Fibroblast of skin of left quadriceps (primary cell): ENCODE measurements at places on chromosomes 13 and 19.

- no peak for DNase-seq
Observed at GRCh38 chr19:1170938-1171754, 2.9 kb downstream of the SBNO2 start.

DNA sequence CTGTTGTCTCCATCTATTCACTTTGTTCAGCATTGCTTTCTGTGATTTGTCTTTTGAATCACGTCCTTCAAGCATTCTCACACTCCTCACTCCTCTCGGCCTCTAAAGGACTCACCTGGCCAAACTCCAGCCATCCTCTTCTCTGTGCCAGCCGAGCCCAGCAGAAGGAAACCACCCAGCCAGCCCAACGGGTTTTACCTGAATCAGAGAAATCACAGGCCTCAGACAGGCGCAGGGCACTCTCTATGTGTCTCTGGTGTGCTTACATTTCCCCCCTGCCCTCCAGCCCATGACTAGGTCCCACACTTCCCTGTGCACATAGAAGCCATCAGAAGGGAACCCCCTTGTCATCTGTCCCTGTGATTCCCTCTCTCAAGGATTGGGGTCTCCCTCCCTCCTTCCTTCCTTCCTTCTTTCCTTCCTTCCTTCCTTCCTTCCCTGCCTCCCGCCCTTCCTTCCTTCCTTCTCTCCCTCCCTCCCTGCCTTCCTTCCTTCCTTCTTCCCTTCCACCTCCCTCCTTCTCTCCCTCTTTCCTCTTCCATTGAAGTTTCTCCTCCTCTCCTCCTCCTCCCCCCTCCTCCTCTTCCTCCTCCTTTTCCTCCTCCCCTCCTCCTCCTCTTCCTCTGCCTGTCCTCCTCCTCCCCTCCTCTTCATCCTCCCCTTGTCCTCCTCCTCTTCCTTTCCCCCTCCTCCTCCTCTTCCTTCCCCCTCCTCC, 8.8 kb upstream of the ZNF541 start:
- DNase-seq = no peak

DNA sequence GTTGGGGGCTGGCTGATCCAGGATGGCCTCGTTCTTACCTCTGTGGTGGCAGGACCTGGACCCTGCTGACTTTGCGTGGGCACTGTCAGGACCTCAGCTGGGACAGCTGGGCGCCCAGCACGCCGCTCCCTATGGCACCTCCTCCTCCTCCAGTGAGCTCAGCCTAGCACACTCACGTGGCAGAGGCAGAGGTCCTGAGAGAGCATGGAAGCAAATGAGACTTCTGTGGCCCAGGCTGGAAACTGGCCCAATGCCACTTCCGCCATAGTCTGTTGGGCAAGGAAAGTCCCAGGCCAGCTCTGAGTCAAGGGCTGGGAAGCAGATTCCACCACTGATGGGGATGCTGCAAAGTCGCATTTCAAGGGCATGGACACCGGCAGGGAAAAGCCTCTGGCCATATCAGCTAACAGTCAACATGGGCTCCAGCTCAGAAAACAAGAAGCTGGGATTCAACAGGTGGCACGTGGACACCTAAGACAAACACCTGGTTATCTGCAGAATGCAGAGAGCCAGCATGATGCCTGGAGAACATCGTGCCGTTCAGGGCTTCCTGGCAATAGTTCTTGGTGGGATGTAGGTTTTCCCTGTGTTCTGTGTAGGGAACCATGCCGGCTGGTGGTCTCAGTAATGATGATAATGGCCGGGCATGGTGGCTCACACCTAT, 16.7 kb downstream of the MYBPC2 start:
- DNase-seq = no peak

GRCh38 chr19:56098731-56099568, 22.1 kb downstream of the ZNF787 start:
- DNase-seq = no peak

DNA sequence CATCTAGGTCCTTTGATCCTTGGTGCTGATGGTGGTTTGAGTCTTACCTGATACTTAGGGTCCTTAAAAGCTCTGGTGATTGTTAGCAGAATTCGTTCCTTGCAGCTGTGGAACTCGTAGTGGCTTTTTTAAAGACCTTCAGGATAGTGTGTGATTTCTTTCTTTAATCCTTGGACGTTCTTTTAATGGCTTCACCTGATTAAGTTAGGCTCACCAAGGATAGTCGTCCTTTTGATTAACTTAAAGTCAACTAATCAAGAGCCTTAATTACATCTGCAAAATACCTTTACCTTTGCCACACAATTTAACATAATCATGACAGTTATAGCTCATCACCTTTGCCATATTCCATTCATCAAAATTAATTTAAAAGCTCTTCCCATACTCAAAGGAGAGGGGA, 1807.7 kb downstream of the OLFM4 start:
- no peak for DNase-seq

DNA sequence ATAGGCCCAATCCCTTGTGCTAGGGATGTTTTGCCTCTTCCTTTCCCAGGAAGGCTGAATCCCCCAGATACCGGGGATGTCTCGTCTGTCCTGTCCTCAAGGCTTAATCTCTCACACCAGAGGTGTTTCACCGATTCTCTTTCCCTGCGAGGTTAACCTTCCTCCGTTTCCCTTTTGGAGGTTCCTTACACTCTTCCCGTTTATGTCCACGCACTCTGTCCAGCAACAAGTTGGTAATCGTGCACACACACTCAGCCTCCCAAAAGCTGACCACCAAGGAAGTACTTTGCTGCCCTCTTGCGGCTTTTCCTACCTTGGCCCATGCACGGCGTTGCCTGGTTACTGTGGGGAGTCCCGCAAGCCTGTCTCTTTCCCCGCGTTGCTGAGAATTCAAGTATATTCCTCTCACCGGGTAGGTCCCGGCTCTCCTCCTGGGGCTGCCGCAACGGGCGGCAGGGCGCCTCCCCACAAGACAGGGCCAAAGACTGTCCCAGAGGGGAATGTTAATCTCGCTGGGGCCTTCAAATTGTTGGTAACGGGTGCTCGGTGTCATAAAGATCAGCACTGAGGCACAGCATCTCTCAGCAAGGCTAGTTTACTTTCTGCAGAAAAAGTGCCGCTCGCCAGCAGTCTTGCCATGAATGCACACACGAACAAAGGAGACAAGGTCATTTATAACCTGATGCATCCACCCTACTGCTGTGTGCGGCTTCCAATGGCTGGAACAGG, 36.7 kb upstream of the CD177 start:
- DNase-seq = no peak

GRCh38 chr19:30431591-30431990, 59.4 kb downstream of the ZNF536 start:
- no peak for DNase-seq

- DNase-seq = no peak
Observed at GRCh38 chr19:12997967-12998940, 3.0 kb downstream of the NFIX start.

GRCh38 chr13:66723576-66723975, 506.6 kb downstream of the PCDH9 start:
- no peak for DNase-seq

GRCh38 chr13:43822969-43823368, 36.2 kb upstream of the ENOX1 start:
- DNase-seq = no peak

DNA sequence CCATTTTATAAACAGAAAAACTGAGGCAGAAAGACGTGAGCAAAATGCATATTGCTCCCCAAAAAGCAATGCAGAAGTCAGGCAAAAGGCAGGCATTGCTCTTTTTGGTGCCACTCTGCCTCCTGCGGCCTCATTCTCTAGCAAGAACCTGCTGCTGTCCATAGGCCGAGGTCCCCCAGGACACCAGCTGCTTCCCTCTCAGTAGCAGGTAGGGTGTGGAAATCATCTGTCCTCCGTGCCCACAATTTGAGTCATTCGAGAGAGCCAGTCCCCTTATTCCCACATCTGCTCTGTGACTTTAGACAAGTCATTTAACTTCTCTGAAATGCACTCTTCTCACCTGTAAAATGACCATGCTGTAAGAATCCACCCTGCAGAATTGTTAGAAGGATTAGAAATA, 50.0 kb downstream of the TNFRSF19 start:
- DNase-seq = no peak

DNA sequence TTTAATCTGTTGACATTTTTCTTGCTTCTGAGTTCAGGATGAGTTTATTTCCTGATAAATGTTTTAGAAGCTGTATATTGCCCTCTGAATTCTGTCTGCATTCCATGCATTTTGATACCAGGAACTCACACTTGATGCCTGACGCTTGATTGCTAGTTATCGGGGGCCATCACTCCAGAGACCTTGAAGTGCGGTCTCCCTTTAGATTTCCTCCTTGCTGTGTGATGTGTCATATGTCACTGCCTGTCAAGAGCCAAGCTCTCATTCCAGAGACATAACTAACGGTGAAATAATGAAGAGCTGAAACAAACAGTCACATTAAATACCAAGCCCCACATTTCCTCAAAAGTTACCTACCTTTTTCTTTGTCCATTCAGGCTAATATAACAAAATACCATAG, 155.5 kb downstream of the TNFSF13B start:
- no peak for DNase-seq

DNA sequence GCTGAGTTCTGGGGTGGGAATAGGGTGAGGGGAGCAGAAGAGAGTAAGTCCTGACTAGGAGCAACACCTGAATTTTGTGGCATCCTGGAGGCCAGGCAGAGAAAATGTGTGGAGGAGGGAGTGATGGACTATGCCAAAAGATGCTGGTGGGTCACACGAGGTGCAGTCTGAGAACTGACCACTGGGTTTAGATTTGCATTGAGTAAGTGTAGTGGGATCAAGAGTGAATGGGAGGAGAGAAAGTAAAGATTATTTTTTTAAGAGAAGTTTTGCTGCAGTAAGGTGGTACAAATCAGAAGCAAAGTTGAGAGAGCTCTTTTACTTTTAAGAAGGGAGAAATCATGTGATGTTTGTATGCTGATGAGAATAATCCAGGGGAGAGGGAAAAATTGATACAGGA, 405.1 kb downstream of the DLEU7 start:
- DNase-seq = no peak

- no peak for DNase-seq
Observed at GRCh38 chr19:19068659-19069654, 5.2 kb downstream of the SLC25A42 start.

- DNase-seq = no peak
Observed at GRCh38 chr13:110811008-110811720, 97.7 kb downstream of the ING1 start.

DNA sequence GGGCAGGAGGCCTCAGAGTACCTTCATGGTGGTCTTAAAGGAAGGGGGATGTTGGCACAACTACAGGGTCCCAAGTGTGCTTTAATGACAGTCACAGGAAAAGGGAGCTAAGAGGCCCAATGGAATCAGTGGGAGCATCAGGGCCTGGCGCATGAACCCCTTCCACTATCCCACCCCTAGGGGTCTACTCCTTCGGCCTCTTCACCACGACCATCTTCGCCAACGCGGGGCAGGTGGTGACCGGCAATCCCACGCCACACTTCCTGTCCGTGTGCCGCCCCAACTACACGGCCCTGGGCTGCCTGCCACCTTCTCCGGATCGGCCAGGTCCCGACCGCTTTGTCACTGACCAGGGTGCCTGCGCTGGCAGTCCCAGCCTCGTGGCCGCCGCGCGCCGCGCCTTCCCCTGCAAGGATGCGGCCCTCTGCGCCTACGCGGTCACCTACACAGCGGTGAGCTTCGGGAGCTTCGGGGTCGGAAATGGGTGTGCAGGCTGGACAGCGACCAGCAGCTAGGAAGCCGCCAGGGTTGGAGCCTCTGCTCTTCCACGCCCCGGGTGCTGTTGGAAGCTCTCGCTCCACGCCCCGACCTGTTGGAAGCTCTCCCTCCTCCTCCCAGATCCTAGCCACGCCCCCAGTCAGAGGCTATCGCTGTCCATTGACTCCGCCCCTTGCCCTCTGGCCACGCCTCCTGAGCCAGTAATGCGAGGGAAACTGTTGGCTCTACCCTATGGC, 6.0 kb downstream of the PLPPR2 start:
- DNase-seq = no peak

- DNase-seq = peak; percentile 37
Observed at GRCh38 chr19:42129399-42130253, 2.6 kb downstream of the POU2F2 start.

DNA sequence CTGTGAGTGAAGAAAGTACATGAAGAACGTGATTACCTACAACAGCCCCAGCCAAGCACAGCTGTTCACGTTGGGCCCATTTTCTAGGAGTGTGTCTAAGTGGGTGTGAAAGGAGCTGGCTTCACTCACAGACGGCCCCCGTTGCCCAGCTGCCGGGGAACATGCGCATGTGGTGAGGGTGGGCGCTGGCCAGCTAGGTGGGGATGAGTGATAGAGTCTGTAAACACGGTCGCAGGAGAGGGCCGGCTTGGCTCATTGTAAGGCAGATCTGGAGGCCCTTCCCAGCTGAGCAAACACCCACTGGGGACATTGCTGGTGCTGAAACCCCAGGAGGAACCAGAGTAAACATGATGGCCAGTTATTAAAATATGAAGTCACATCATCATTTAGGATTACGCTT, 160.5 kb downstream of the TEX29 start:
- no peak for DNase-seq

DNA sequence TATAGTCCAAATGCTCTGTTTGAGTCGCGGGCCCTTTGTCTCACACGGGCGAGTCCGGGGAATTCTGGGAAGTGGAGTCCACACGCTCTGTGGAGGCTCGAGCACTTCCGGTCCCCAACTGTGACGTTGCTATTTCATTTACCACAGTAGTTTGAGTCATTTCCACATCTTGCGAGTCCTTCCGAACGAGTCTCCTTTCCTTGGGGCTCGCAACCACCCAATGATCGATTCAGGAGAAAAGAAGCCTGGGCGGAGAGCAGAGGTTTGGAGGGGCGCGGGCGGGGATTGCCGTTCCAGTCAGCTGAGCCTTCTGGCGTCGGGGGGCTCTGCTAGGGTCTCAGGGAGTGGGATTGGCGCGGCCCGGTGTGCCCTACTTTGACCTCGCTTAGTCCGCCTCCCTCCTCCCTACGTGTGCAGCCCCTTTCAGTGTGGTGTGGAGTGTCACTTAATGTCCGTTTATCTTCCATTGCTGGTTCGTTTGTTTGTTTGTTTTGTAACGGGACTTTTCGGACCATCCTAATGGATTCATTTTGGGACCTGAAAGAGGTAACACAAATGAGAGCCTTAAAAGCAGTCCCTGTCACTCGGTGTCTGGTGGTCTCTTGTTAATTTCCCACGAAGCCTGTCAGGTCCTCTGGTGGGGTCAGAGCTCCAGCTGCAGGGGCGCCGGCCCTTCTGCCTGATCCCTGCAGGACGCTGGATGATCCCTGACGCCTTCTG, at the start of gene ZNF222:
ZNF222 (plus strand) TSS at position 163 of the 720 bp plus-strand sequence; CDS start at position 221, 58 bp downstream.
- DNase-seq = peak; percentile 80
